Right atrium auricular region (tissue), 2 donors: ENCODE measurements at places on chromosomes 1 and 21. TPM values are rescaled to one million over a fixed set of nuclear protein-coding genes. Genes with fewer than 3 reads are reported as not detected.

DNA sequence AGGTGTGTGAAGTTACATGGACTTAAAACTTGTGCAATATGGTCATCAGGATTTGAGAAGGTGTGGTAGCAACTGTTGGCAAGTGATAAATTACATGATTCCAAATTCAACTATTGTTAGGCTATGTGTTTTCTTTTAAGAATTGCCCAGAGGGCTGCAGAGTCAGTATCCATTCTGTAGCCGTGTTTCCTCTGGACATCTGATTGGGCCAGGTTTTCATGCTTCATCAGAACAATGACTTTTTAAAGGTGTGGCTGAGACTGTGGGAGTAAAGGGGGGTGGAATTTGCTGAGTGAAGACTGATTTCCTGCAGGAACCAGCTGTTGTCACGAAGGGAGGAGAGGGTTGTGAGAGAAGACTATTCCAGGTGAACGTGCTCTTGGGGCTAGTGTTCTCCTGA lies 1.7 kb upstream of the HRNR start:
- no peak for DNase-seq

- no peak for DNase-seq
Measured at GRCh38 chr1:25987951-25988350, 9.9 kb downstream of the PAFAH2 start.

- DNase-seq: no peak
Measured at GRCh38 chr1:86396498-86396890, 371 bp upstream of the ODF2L start.

The HTR1D gene
- not detected for total RNA-seq

DNA sequence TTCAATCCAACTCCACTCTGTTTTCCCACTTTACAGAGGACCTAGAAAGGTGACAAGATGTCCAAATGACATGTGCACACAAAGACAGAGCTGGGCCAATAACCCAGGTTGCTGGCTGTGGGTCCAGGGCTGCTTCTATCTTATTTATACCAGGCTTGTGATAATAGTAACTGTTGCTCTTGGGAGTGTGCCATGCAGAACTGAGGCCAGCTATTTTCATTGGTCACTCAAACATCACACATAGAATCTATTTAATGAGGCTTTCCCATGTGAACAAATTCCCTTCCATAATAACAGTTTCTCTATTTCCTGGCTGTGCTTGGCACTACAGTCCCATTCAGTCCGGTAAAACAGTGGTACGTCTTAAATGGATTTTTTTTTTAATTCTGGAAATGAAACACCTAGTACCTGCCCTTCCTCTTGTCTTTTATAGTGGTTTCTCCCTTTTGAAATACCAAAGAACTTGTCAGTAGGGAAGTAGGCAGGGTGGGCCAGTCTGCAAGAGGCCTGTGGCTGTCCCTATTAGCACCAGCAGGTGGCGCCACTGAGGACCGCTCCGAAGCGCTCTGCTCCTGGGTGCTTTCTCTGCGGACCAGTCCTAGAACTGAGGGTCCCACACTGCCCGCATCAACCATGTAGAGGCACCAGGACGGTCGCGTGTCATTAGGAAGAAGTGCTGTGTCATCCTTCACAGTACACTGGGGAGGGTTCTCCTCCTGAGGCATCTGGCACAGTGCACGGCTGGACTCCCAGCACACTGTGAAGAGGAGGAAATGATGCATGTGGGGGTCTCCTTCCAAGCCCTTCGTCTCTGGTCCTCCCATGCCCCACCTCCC lies 52.1 kb downstream of the GPR161 start:
- peak; percentile 79 for DNase-seq

DNA sequence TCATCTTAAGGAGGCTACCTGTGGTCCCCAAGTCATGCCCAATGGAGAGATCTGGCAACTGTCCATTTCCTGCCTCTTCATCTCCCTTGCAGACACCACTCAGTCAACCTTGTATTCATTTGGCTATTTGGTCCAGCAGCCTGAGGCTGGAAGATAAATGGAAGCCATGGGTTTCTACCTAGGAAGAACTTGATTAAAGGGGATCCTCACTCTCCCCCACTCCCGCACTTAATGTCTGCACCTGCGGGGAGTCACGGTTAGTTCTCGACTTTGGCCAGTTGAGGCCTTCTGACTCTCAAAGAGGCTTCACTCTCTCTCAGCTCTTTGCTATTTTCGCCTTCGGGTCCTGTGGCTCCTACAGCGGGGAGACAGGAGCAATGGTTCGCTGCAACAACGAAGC lies 8.4 kb upstream of the ATXN7L2 start:
- no peak for DNase-seq
